ENCODE measurements at places on chromosomes 13 and 19.

GRCh38 chr19:4316956-4317355 is 12.6 kb downstream of the FSD1 start:
- no peak for DNase-seq

DNA sequence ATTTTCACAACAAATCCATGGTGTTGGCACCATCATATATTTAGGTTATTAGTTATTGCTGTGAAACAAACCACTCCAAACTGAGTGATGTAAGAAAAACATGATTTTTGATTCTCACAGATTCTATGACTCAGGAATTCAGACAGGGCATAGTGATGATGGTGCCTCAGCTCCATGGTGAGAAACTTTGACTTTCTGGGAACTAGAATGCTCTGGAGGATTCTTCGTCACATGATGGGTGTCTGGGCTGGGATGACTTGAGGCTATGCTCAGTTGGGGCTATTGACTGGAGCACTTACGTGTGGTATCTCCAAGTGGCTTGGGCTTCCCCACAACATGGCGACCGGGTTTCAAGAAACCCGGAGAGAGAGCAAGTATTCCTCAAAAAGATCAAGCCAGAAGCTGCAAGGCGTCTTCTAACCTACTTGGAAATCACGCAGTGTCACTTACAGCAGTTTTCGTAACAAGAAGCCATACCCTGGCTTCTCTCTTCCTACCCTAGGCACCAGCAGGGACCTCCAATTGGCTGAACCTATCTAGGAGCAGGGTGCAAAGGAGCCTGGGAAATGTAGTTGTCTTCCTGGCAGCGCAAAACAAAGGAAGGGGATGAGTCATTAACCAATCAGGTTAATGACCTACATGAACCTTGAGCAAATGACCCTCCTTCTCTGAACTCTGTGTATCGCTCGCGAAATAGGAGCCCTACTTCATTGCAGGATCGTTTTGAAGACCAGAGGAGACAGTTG is 22.4 kb downstream of the VAV1 start:
- no peak for DNase-seq

DNA sequence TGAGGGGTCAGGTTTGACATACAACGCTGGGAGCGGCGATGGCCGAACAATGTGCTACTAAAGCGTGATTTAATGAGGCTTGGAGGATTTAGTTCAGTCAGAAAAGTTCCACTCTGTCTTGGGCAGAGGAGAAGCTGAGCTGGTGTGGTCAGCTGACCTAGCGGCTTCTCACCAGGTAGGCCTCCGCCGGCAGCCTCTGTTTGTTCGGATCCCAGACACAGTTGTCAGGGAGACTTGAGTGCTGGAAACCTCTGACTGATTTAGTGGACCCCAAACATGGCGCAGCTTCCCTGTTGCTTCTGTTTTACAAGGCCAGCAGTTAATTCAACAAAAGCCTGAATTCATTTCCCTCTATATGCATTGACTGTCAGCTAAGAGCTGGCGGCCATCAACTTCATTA is 36.5 kb upstream of the OLFM4 start:
- DNase-seq, result no peak

DNA sequence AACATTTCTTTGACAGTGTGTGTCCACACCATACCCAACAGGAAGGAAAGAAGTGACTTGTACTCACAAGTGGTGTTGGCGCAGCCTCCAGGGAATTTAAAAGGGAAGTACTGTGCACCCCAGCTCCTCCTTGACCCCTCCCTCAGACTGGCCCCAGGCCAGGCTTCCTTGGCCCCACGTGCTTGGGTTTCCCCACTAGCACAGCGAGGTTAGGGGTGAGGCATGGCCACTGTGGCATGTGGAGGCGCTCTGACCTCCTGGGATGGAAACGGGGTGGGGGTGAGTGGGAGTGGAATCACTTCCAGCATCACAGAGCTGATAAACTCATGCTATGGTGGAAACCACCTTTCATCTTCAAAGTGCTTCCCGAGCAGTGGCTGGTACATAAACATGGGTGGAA is 168.6 kb downstream of the ZNF536 start:
- DNase-seq, result no peak

- no peak for DNase-seq
Measured at GRCh38 chr13:99335603-99336002, 28.4 kb upstream of the GPR183 start.

DNA sequence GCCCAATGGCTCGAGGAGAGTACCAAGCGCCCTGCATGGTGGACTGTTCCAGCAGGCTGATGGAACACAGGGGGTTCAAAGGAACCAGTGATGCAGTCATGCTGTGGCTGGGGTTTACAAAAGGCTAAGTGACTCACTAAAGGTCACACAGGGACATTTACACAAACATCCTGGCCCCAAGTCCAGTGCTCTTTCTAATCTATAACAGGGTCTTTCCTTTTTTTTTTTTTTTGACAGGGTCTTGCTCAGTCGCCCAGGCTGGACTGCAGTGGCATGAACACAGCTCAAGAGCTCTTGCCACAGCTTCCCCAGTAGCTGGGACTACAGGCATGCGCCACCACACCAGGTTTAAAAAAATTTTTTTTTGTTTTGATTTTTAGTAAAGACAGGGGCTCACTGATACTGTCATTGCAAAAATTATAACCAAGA is 2.8 kb upstream of the SLC25A15 start:
- DNase-seq, result no peak
